ENCODE measurements at places on chromosomes 5 and 9.

GRCh38 chr5:16759147-16759773, 142.5 kb upstream of the RETREG1 start:
- no peak for DNase-seq

- no peak for DNase-seq
Observed at GRCh38 chr9:27880635-27881034, 307.4 kb upstream of the C9orf72 start.

- DNase-seq = peak; percentile 17
Observed at GRCh38 chr5:159412284-159413046, 82.2 kb upstream of the IL12B start.

DNA sequence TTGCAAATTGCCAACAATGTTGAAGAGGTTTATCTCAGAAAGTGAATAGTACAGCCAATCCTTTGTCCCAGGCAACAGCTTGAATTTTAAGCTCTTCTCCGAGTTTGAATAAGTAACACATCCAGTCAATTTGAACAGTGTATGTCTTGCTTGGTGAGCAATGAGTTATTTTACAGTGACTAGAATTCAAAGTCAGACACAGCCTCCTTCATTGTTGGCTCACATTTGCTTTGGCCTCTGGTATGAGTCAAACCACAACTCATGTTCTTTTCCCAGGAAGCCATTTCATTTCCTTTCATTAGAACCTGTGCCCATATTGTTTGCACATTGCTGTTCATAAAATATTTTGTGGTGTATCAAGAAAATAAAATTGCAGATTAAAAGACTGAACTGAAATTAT, 622.0 kb upstream of the DAB2 start:
- DNase-seq = no peak

DNA sequence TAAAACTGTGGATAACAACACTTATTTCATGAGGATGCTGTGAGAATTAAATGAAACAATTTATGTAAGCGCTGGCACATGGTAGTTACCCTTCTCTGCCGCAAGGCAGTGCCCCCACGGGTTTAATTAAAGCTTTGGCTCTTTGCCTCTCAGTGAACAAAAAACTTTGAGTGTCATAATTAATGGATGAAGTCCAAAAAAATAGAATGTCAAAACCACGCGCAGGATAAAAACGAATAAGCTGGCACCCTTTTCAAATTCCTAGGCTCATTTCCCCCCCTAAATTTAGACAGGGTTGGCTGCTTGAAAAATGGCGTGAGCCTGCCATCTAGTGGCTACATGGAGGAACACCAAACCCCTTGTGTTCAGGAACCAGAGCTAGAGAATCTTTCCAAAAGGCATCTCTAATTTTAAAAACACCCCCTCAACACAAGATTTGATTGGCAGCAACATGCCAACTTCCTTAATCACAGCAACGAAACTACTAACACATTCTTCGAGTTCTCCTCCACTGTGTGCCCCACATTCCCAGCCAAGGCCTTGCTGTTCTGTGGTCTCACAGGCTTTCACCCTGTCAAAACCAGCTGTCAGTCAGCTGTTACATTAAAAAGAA, 29.0 kb upstream of the CCNG1 start:
- peak; percentile 2 for DNase-seq

DNA sequence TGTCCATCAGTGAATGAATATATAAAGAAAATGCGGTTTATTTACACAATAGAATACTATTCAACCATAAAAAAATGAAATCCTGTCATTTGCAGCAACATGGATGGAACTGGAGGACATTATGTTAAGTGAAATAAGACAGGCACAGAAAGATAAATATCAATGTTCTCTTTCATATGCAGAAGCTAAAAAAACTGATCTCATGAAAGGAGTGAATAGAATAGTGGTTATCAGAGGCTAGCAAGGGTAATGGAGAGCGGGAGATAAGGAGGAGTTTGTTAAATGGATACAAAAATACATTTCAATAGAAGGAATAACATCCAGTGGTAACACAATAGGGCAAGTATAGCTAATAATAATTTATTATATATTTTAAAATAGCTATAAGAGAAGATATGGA, 65.0 kb downstream of the AGTPBP1 start:
- DNase-seq = no peak

GRCh38 chr5:172488221-172488620, 33.9 kb upstream of the SH3PXD2B start:
- DNase-seq = no peak

DNA sequence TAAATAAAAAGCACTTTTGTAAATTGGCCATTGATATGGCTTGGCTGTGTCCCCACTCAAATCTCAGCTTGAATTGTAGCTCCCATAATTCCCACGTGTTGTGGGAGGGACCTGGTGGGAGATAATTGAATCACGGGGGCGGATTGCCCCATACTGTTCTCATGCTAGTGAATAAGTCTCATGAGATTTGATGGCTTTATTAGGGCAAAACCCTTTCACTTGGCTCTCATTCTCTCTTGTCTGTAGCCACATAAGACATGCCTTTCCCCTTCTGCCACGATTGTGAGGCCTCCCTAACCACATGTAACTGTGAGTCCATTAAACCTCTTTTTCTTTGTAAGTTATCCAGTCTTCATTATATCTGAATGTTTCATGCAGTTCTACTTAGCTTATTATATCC, 153.2 kb downstream of the TARS1 start:
- no peak for DNase-seq

DNA sequence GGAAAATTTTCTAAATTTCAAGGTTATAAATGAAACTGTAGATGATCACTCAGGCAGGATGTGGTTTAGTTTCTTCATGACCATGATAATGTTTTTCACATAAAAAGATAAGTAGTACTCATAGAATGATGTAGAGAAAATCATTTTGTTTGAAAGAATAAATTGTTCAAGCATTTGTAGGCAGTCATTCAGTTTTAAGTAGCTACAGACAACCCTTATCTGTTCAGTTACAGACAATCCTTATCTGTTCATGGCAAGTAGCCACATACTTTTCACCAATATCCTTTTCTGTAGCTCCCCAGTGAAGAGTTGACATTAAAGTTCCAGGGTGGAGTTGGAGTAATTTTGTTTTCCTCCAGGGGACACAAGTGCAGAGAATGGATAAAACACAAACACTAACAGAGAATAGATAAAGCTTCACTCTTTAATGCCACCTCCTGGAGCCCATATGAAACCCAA, 278.1 kb upstream of the TNC start:
- no peak for DNase-seq

- no peak for DNase-seq
Observed at GRCh38 chr5:157046041-157046440, 12.9 kb downstream of the HAVCR1 start.

GRCh38 chr5:148408092-148408491, 24.3 kb downstream of the FBXO38 start:
- DNase-seq = no peak

DNA sequence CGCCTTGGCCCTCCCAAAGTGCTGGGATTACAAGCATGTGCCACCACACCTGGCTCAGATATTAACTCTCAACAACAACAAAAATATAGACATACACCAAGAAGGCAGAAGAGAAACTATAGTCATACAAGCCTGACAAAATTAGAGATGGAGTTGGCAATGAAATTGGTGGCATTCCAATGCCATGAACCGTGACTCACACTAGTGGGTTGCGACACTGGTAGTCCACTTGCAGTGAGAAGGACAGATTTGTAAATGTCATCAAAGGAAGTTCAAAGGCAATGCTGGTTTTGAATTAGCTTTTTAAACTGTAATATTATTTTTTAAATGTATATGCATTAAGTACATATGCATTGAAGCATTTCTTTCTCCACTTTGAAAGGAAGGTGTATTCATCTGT, 8.5 kb upstream of the DNAJC25 start:
- DNase-seq = no peak

DNA sequence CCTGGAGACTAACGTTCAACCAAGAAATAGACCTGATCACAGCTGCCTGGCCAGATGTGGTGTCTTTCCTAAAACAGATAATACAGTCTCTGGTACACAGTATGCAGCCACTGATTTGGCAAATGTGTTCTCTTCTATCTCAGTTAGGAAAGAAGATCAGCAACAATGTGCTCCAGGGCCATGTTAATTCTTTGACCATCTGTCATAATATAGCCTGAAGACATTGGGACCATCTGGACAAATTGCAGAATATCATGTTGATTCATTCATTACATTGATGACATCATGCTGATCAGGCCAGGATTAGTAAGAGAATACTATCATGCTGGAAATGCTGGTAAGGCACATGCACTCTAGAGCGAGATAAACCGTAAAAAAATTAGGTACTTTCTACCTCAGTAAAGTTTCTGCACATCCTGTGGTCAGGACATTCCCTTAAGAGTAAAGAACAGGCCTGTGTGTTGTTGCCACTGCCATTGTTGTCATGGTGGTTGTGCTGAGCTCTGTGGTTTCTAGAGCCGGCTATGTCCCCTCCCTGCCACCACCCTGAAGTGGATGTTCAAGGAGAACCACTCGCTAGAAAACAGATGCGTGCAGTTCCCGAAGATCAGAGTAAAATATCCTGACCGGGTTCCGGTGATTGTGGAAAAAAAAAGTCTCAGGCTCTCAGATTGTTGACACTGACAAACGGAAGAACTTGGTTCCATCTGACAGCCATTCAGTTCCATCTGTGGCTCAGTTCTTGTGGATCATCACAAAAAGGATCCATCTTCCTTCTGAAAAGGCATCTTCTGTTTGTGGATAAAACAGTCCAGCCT, 6.4 kb upstream of the JMY start:
- DNase-seq = no peak

DNA sequence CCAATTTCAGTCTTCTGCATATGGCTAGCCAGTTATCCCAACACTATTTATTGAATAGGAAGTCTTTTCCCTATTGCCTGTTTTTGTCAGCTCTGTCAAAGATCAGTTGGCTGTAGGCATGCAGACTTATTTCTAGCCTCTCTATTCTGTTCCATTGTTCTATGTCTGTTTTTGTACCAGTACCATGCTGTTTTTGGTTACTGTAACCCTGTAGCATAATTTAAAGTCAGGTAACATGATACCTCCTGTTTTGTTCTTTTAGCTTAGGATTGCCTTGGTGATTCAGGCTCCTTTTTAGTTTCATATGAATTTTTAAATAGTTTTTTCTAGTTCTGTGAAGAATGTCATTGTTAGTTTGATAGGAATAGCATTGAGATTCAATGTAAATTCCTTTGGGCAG, 104.9 kb upstream of the SLCO6A1 start:
- no peak for DNase-seq

DNA sequence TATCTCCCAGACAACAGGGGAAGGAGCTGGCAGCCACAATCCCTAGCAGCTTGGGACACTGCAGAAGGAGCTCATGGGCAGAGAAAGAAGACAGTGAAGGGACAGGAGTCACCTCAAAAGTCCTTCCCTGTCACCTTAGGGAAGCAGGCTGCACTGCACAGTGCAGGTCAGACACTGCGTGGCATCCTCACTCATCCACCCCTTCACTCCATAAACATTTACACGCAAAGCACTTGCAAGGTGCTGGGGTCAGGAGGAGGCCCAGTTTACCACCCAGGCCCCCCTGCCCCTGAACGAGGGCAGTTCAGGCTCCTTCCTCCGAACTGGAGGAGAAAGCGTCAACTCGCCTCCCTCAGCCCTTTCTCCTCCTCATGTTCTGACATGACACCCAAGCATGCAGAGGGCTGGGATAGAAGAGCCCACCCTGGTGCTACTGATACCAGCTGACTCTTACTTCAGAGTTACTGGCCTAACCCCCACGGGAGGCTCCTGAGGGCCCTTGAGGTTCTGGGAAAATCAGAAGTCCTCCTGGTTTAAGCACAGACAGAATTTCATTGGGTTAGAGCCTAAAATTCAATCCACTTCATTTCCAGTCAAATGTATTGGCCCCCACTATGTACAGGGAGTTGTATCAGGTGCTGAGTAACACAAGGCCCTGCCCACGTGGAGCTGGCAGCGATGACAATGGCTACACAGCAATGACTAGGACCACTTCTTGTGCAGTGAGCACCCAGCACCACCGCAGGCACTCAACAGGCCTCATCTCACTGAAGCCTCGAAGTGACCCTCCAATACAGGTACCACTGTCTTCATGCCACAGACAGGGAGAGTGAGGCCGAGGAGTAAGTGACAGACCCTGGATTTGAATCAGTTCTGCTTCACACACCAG, 70.4 kb downstream of the RAPGEF1 start:
- no peak for DNase-seq

DNA sequence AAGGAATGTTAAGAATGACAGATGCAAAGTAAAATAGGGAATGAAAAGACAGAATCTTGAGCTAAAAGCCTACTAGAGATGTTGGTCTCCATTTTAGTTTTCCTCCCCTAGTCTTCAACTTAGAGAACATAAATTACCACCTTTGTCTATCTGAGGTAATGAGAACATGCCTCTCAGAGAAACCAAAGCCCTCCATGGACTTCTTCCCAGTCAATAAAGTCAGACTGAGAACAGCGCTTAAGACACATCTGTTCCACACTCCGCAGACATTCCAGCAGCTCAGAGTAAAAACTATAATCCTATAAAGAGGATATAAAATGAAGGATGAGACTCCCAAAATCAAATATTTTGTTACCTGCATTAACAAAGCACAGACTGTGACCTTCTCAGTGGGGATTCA, 79.2 kb downstream of the DPYSL3 start:
- no peak for DNase-seq
